ENCODE measurements at places on chromosomes 2 and 18. TPM values are rescaled to one million over a fixed set of nuclear protein-coding genes. Genes with fewer than 3 reads are reported as not detected.

The SCN3A gene
- total RNA-seq = 0.58 TPM

The INPP5D gene
- total RNA-seq = 5.1 TPM

The FBLN7 gene
- 1.7 TPM for total RNA-seq

The CROCC2 gene
- not detected for total RNA-seq

The TUBA3E gene
- 102 TPM for total RNA-seq

The LAMA1 gene
- 0.44 TPM for total RNA-seq

The SEPTIN10 gene
- total RNA-seq = 84.6 TPM

The GPAT2 gene
- total RNA-seq = 5.9 TPM

The FMNL2 gene
- total RNA-seq = 19.4 TPM

The CHN1 gene
- 19.2 TPM for total RNA-seq

The GPR75 gene
- 1.7 TPM for total RNA-seq

The PRLH gene
- not detected for total RNA-seq
